CD14-positive monocyte (primary cell): ENCODE measurements at places on chromosomes 2 and 18.
A peak's percentile ranks its signal among the peaks of the same experiment; 100 is the strongest.

GRCh38 chr2:2020897-2021296 lies 276.6 kb upstream of the PXDN start:
- DNase-seq, result no peak

- no peak for DNase-seq
These were observed 29.6 kb downstream of the SLC25A12 start for GRCh38 chr2:171864357-171864985.

GRCh38 chr2:197515315-197515738 lies 539 bp upstream of the MOB4 start:
- DNase-seq, result no peak

DNA sequence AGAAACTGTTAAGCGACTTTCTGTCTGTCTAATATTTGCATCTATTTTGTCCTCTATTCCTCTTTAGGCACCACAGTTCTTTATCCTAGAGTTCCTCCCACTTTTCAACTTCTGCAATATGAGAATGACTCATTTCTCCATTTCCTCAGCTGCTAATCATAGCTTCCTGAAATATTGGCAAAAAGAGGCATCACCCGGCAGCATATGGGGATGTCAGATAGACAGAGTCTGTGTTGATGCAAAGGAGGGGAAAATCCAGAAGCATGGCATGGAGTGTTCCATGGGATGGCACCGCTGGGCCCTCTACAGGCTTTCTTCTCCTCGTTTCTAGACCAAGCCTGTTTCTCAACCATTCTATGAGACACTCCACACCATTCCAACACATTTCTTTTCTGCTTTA lies 93.4 kb downstream of the DOCK10 start:
- peak; percentile 92 for DNase-seq

DNA sequence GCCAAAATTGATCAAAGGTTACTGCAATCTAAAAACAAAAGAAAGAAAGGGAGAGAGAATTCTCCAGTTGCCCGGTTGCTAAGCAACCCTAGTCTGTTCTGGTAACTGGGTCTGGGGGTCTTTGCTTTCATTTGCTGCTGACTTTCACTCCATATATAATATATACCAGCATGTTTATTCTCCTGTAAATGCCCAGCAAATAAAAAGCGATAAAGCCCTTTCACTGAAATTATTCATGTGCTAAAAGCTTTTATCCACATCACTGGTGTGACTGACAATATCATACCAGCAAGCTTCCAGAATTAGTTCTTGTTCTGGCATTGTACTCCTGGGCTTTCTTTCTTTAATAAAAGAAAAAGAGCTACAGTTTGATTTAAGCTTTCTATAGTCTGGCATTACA lies 75.5 kb upstream of the ST8SIA3 start:
- DNase-seq, result no peak

- DNase-seq, result no peak
These were observed 319.0 kb downstream of the CYRIA start for GRCh38 chr2:16346671-16347070.

DNA sequence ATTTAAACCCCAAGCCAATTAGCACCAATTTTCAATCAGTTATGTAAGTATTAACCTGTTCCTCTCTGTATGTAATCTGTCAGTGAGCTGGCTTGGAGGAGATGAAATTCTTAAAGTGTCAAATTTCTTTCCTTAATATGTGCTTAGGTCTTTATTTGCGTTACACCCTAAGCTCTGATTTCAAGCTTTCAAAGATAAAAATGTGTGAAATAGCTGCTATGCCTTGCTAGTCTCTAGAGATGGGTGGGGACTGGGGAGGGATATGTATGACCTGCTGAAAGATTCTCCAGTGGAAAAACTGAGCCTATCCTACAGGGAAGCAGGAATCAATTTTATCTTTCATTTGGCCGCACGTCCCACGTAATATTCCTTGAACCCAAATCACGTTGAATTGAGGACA lies 264.5 kb downstream of the RND3 start:
- no peak for DNase-seq

DNA sequence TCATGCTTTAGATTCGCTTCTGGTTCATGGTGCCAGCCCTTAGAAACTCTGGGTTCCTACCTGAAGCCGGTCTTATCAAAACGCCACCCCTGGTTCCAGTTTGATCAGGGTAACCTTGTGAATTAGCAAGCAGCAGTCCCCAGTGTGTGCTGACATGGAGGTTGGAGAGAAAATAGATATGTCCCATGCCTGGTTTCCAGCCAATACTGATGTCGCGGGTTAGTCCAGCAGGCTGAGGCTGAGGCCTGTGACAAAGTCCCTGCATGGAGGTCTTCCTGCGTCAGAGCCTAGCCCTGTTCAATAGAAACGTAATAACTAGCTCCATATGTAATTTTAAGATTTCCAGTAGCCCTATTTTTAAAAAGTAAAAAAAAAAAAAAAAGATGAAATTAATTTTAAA lies 28.2 kb downstream of the LPIN1 start:
- no peak for DNase-seq

DNA sequence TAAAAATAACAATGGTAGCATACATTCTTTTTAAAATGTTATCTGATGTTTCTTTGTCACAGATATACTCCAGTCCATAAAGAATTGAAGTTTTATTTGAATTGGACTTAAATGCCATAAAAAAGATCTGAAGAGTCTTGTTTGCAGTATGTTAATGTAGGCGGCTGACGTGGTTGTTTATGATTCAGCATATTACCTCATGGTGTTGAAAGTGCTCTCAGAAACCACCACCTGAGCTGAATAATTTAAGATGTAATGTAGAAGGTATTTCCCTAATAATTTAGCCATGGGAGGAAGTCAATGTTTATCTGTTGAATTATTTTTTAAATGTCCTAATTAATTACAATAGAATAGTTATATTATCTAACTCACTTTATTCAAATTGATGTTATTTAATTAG lies 58.6 kb upstream of the CHN1 start:
- DNase-seq, result no peak

DNA sequence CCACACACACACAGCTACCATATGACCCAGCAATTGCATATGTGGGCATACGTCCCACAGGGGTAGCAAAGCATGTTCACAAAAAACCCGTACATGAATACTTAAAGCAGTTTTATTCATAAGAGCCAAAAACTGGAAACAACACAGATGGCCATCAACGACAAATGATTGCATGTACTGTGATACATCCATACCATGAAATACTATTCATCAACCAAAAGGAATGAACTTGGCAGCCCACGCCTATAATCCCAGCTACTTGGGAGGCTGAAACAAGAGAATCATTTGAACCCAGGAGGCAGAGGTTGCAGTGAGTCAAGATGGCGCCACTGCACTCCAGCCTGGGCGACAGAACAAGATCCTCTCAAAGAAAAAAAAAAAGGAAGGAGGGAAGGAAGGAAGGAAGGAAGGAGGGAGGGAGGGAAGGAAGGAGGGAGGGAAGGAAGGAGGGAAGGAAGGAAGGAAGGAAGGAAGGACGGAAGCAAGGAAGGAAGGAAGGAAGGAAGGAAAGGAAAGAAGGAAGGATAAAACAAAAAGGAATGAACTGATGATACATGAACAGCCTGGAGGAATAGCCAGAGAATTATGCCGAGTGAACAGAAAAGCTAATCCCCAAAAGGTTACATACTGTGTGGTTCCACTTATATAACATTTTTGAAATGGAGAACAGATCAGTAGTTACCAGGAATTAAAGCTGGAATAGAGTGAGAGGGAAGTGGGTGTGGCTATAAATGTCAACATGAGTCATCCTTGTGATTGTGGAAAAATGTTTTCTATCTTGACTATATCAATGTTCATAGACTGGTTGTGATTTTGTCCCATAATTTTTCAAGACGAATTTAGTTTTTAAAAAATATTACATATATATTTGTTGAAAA lies 19.6 kb upstream of the YPEL5 start:
- DNase-seq, result no peak

DNA sequence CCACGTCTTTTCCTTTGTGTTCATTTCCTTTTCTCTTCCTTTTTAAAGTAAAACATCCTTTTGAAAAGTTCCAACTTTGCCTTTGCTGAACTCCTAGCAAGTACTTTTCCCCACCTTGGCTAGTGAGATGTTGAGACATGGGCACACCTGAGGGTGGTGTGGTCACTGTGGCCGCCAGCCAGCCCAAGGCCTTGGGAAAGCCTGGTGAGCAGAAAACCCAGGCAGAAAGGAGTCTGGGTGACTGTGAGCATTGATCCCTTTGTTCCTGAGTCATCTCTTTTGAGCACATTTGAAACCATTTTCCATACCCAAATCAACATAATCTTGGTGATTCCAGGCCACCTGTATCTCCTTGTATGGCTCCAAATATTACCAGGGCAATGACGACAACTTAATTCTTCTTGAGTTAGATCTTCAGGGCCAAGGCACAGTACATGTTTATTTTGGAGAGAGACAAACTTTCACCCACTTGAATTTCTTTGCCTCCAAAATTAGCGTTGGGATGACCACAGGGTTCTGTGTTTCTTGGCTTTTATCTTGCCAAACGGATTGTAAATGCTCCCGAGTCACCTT lies 14.5 kb downstream of the EPAS1 start:
- no peak for DNase-seq

- no peak for DNase-seq
These were observed 106.8 kb downstream of the PARD3B start for GRCh38 chr2:204652063-204652462.

- no peak for DNase-seq
These were observed 64.0 kb upstream of the ZEB2 start for GRCh38 chr2:144583741-144584453.

DNA sequence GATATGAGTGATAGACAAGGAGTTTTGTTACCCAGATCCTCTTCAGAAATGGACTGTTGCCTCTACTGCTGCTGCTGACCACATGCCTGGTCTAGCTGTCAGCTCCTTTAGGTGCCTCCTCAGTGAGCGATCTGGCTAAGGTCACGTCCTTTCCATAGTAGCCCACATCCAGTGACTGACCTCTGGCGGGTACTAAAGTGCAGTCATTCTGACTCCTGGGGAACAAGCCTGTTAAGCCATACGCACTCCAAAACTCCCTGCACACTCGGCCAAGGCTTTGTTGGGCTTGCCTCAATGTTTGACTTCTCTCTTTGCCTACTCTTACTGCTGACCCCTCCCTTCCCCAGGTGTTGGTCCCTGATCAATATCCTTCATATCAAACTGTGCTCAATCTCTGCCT lies 685.2 kb downstream of the IRS1 start:
- DNase-seq, result no peak

DNA sequence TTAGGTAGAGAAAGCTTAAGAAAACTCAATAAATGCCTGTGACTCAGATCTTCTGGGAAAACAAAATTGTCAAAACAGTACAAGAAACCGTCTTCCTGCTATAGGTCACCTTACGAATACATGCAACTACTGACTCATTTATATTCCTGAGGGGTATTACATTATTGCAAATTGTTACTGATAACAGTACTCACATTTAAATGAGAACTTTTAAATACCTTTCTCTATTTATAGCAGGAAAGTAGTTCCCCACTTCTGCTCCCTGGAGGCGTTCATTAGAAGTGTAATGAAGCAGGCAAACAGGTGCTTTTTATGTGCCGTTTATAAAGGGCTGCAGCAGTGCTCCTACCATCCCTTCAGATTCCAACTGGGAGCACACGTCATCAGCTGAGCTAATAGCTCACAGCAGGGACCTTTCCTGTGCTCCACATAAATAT lies 65.1 kb upstream of the RPRM start:
- no peak for DNase-seq

DNA sequence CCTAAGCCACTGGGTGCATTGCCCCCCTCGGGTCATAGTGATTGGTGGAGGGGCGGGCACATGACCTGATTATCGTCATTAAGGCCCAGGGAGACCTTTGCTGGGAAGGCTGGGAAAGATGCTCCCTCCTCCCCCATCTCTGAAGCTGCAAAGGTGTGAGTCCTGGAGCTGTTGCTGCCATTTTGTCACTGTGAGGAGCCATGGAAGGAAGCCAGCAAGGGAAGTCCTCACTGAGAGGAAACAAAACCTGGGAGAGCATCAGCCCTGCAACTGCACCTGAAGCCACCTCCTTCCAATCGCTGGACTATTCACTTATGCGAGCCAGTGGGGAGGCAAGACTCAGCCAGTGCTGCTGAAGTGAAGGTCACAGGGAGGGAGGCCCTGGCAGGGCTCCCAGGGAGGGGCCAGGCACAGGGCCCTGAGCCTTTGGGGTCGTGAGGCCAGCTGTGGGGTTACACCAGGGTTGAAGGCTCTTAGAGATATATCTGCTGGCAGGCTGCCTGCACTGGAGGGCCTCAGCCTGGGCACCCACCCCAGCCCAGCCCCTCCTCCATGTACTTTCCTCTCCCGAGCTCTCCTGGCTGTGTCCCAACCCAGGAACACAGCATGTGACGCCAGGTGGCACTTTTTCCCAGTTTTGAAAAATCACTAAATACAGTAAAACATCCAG lies 10.7 kb upstream of the FAHD2A start:
- no peak for DNase-seq

- DNase-seq, result no peak
These were observed 76.4 kb downstream of the TANC1 start for GRCh38 chr2:159044804-159045286.

DNA sequence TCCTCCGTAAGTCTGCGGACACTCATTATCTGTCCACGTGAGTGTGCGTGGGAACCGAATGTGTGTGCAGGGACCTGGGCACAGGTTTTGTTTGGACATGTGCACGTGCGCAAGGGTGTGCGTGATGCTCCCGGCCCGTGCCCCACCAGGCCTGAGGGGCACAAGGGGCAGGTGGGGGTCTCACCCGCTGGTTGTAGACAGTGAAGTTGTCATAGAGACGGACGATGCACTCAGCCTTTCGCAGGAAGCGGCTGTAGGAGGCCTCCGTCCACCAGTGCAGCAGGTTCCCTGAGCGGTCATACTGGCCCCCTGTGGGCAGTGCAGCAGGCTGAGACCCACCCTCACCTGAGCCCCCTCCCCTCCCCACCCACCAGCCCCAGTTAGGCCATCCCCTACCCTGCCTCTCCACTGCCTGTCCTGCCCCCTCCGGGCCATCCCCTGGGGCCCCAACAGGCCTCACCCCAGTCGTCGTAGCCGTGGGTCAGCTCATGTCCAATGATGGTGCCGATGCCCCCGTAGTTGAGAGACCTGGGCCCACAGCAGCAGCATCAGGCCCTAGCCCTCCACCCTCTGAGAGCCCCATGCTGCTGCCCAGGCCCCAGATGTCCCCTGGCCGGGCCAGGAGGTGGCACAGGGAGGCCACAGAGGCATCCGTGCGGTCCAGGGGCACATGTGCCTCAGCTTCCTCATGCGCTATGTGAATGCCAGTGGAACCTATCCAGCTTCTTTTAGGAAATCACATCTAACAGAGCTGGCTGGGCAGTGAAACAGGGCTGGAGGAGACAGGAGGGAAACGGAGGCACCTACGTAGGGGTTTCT lies 6.1 kb downstream of the ECEL1 start:
- no peak for DNase-seq

DNA sequence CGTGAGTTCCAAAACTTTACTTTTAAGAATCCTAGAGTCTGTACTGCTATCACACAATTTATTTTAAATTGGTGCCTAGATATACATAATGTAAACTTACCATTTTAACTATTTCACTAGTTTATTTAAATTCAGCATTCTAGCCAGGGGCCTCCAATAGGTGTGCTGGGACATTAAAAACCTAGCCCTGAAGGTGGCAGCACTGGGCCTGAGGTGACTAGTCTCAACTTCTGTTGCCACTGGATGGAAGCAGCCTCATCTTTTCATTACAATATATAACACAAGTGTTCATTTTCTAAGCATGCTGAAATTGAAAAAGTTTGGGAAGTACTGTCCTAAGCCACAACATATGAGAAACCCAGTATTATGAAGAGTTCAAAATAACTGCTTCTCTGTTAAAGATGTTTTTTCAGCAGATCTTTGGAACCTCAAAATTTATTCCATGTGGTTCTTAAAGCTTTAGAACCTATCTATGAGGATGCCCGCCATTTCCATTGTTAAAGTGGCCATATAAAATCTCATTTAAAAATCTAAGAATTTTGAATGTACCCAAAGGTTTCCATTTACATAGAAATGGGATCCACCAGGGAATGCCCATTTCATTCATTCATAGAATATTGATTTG lies 2.9 kb upstream of the RBBP8 start:
- DNase-seq, result peak; percentile 48
